ENCODE measurements at places on chromosomes 13 and 19. TPM values are rescaled to one million over a fixed set of nuclear protein-coding genes. Genes with fewer than 3 reads are reported as not detected.

SLITRK6 gene
- total RNA-seq = not detected

OR7A5 gene
- total RNA-seq = not detected

MPHOSPH8 gene
- 14.6 TPM for total RNA-seq

TTC9B gene
- total RNA-seq = not detected

LILRB5 gene
- not detected for total RNA-seq

TGFB1 gene
- total RNA-seq = 41.6 TPM

LIPE gene
- 2.4 TPM for total RNA-seq

SHISA2 gene
- total RNA-seq = 14.6 TPM

SLC1A6 gene
- total RNA-seq = not detected

TMC4 gene
- not detected for total RNA-seq

RYR1 gene
- 0.61 TPM for total RNA-seq

C1QTNF9B gene
- total RNA-seq = not detected

CEACAM3 gene
- total RNA-seq = not detected

ERCC5 gene
- total RNA-seq = 48.7 TPM

ZNF681 gene
- 0.32 TPM for total RNA-seq

UPF1 gene
- total RNA-seq = 70.2 TPM

ZNF726 gene
- 2.7 TPM for total RNA-seq

CCNA1 gene
- total RNA-seq = 55.2 TPM

ANKLE1 gene
- total RNA-seq = 1.4 TPM

GJB2 gene
- not detected for total RNA-seq

PTH2 gene
- not detected for total RNA-seq

CILP2 gene
- not detected for total RNA-seq

HIPK4 gene
- under 0.01 TPM for total RNA-seq

SMIM44 gene
- not detected for total RNA-seq

IZUMO2 gene
- total RNA-seq = not detected

ZSCAN4 gene
- not detected for total RNA-seq

SIAH3 gene
- not detected for total RNA-seq

IL12RB1 gene
- total RNA-seq = not detected

TBXA2R gene
- 0.30 TPM for total RNA-seq

ZNF682 gene
- 0.65 TPM for total RNA-seq

TLE2 gene
- total RNA-seq = 16.3 TPM

IL4I1 gene
- 8.2 TPM for total RNA-seq

OR7D4 gene
- total RNA-seq = not detected

Data from epithelial cell of umbilical artery (primary cell).